ENCODE measurements at places on chromosomes 1 and 21. TPM values are rescaled to one million over a fixed set of nuclear protein-coding genes. Genes with fewer than 3 reads are reported as not detected.
A peak's percentile ranks its signal among the peaks of the same experiment; 100 is the strongest.

Gene MTF1
- total RNA-seq = 4.1 TPM

Gene ZFP69B
- 4.7 TPM for total RNA-seq

GRCh38 chr1:168867941-168868634 is 139.1 kb upstream of the DPT start:
- DNase-seq = no peak

DNA sequence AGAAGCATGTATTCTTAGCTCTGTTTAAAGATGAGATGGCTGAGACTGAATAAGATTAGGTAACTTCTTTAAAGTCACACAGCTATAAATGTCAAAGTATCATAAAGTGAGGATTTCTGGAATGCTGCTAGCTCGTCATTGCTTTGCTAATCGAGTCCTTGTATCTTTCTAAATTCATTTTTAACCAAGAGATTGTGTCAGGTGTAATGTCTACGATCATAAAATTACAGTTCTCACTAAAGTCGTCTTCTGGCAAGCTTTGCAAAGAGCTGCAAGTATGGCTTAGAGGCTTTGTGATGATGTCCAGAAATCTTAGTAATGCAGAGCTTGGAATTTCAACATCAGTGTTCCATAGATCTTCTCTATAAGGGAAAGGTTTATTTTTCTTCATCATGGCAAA is 569.8 kb downstream of the LMO4 start:
- no peak for DNase-seq

Gene ADCY10
- total RNA-seq = 0.36 TPM

Gene RAB3GAP2
- 44.2 TPM for total RNA-seq

DNA sequence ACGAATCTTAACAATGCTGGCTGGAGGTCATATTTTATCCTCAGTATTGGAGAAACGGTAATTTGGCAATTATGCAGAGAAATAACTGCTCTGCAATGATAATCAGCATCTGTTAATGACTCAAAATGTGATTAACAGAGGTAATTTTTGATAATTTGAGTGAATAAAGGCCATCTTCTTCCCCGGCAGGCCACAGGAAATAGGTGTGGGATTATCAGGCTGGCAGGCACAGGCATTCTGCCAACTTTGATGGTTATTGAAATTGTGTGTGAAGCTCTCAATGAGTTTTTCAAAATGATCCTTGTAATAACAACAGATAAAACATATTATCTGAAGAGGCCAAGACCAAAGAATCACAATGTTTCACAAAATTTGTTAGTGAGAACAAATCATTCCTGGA is 309.0 kb downstream of the PTGER3 start:
- DNase-seq = no peak

DNA sequence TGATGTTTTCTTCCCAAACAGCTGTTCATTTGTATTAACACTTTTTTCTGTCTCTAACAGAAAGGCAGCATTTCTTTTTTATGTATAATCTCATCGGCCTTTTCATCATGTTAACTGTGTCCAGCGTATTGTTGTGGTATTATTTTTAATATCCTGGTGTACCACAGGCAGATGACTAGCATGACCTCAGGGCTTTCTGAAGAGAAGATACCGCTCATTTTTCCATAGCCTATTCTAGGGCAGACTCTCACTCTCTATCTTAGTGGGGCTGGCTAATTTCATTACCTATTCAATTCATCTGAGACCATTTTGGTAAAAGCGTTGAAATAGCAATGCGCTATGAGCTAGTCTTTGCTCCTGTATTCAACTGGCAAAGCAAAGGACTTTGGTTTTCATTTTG is 209.9 kb downstream of the SDCCAG8 start:
- DNase-seq = no peak

Gene GBP7
- not detected for total RNA-seq

DNA sequence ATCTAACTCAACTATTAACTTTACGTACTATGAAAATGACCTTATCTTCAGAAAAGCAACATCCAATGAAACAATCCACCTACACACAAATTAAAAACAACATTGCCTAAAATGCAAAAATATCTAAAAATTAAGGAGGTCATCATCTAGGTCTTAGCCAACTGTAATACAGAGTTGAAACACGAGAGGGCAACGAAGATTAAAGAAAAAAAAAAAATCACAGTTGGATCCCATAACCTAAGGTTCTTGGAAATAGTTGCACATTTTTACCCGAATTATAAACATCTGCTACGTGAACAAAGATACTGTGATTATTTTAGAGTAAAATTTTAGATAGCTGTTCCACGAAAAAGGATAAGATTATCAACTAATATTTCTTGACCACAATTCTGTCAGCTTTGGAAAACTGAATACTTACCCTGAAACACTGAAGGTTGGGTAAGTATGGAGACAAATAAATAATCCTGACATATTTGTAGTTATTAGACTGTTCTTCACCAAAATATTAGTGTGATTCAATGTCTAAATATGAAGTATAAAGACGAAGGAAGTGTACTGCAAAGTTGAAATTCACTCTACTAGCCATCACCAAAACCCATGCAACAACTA is 88.0 kb upstream of the AK4 start:
- DNase-seq = no peak

- DNase-seq = peak; percentile 26
Measured at GRCh38 chr1:25050165-25050564, 120.1 kb upstream of the RUNX3 start.

- peak; percentile 78 for DNase-seq
Measured at GRCh38 chr21:28776251-28776650, 216.4 kb downstream of the LTN1 start.

DNA sequence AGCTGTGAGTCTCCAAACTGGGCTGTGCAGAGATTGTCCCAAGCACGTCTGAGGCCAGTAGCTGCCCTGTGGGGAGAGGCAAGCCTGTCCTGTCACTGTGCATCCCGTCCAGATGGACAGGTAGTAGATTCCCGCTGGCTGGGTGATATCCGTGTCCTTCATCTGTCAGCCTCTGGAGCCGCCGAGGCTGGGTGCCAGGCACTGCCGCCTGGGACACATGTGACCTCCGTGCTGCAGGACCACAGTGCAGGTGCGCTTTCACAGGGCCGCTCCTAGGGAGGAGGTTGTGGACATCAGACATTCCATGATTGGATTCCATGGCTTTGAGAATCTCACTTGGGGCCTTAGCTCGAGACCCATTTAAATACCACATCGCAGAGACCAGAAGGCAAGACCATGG is 4.7 kb downstream of the PDXK start:
- peak; percentile 27 for DNase-seq

GRCh38 chr1:229305392-229305791 is 34.5 kb downstream of the RAB4A start:
- DNase-seq = no peak

- DNase-seq = no peak
Measured at GRCh38 chr1:226884116-226884625, 13.8 kb downstream of the PSEN2 start.

- DNase-seq = no peak
Measured at GRCh38 chr1:211621447-211622198, 42.7 kb upstream of the SLC30A1 start.

DNA sequence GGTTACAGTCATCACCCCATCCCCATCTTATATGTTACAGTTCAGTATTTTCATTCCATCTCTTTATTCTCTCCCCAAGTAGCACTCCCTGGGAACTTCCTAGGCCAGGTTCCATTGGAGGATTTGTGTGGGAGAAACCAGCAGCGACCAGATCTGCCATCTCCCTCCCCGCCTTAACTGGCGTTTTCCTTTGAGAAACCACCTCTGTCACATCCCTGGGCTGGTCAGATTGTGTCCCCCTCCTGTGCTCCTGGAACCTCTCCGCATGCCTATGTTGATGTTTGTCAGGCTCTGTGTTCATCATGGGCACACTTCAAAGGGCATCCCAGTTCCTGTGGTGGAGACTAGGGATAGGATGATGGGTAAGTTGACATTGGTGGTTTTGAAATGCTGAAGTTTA is 126.4 kb downstream of the KIAA0319L start:
- DNase-seq = no peak

Gene NBPF8
- 9.8 TPM for total RNA-seq

GRCh38 chr1:208118841-208119606 is 125.2 kb downstream of the PLXNA2 start:
- DNase-seq = no peak

DNA sequence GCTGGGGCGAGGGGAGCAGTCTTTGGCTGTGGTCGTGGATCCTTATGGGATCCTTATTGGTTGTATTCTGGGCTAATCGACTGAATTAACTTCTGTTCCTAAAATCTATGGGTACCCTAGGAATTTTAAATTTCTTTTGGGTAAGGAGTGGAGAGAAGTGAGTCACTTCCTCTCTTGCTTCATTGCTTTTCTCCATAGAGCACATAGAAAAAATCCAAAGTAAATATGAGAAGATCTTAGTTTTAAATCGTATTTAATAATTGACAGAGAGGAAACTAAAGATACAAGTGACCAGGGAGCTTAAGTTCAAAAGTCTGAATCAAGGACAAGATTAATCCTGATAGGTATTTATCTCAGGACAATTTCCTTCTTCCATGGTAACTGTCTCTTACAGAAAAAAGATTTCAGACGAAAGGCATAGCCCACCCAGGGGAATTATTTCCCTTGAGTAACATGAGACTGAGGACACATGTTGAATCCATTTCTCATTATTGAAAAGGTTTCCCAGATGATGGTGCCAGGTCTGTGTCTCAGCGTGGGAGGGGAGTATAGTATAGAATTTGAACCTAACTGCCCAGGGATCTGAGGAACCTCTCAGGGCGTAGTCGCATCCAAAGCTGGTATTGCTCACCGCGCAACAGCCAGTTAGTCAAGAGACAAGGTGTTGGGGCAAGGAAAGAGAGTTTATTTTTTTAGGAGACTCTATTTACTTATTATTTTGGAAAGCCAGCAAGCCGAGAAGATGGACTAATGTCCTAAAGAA is 28.7 kb upstream of the FASLG start:
- no peak for DNase-seq

DNA sequence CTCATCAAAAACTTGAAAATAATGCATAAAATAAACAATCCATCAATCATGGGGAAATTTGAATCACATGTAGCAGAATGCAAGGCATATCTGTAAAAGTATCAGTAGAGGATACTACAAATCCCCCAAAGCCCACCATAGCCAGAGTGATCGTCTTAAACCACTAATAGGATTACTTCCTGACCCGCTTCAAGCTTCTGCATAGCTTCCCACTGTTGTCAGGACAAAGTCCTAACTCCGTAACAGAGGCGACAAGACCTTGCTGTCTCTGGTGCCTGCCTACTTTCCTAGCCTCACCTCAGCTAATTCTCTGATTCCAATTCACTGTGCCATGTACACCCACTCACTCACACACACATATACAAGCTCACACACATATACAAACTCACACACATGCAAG is 161.2 kb upstream of the NFIA start:
- no peak for DNase-seq

Gene SPOCD1
- 58.6 TPM for total RNA-seq

DNA sequence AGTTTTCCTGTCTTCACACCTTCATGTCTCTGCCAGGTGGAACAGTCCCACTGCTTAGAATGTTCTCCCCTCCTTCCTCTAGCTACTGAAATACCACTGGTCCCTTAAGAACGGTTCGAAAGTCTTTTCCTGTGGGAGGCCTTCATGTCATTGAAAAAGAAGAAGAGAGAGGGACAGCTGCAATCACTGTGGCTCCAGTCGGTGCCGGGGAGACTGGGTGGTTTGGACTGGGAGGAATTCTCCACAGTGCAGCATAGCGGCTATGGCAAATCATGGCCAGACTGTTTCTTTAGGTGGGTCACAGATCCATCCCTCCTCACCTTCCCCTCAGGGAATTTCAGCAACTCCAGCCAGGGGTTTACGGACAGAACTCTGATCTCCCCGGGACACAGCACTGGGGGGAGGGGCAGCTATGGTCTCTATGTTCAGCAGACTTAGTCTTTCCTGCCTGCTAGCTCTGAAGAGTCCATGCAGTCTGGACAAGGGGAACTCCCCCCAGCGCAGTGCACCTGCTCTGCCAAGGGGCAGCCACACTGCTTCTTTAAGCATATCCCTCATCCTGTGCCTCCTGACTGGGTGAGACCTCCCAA is 567.2 kb downstream of the SMYD3 start:
- DNase-seq = no peak

Gene NPR1
- total RNA-seq = under 0.01 TPM

DNA sequence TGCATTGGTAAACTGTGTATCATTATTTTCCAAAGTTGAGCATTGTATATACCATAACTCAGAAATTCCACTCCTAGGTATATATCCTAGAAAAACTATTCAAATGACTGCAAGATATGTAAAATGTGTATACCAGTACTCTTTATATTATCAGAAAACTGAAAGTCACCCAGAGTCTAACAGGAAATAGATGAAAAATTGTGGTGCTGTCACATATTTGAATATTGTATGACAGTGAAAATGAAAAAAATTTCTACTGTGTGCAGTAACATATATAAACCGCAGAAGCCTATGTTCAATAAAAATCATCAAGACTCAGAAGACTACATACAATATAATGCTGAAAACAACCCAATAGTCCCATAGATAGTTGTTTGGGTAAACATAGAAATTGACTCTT is 74.4 kb upstream of the LYPLAL1 start:
- no peak for DNase-seq

DNA sequence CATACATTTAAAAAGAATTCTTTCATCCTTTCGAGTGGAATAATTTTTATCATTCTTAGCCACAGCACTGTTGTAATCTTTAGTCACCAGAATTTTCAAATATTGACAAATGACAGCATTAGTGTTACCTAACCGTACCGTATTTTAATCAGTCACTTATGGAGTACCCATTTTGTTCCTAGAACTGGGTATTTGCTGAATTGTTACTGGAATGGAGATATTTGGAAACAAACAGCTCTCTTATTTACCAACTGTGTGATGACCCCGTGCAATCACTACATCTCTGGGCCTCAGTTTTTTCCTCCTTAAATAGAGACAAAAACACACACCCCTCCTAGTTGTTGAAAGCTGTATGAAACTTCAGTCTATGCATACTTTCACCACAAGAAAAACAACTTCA is 7.9 kb upstream of the XCL2 start:
- no peak for DNase-seq

Gene CCDC27
- not detected for total RNA-seq

Gene FRRS1
- 23.2 TPM for total RNA-seq

DNA sequence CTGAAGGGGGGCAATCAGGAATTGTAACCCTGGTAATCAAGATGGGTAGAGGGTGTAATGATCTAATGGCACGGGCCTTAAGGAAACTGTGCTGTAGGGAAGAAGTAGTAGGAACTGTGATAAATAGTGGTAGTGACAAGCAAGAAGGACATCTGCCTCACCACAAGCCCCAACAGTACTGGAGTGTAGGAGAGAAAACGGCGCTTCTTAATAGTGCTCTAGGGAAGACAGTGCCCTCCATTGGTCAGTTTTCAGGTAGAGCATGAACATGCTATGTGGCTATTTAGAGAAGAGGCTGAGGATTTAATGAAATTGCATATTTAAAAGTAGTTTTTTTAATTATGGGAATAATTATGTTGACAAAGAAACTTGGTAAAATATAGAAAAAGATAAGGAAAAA is 32.2 kb downstream of the SLC30A7 start:
- no peak for DNase-seq

All from osteoblast (primary cell).